ENCODE measurements at places on chromosomes 1 and 21. TPM values are rescaled to one million over a fixed set of nuclear protein-coding genes. Genes with fewer than 3 reads are reported as not detected.

GRCh38 chr1:50208315-50208714 lies 99.6 kb downstream of the ELAVL4 start:
- no peak for DNase-seq

DNA sequence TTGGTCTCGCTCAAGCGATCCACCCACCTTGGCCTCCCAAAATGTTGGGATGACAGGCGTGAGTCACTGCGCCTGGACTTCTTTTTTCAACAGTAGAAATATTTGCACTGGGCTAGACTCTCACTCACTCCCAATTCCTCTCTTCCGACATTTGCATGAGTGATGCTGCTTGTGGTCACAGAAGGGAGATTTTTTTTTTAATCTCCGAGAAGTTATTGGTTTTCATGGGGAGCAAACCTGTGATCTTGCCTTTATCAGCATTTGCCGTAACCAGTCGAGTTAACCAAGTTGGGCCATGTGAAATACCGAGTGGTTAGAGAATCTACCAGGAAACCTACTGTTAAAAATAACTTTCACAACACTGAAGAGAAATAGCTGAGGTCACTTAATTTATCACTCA lies 21.1 kb downstream of the ERG start:
- no peak for DNase-seq

DNA sequence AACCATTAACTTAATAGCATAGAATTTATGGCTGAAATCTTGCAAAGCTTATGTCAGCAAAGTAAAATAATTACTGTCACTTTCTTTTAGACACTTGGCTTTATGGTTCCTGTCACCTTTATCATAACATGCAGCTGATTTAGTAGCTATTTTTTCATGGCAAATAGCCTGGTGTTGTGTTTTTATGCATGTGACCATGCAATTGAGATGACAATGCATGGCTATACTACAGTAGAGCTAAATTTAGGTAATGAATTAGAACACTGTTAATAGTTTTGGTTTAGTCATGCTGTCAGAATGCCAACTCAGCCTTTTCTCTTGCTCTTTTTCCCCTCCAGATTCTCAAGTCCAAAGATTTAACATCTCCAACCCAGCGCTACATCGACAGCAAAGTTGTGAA lies 88.6 kb downstream of the TGFB2 start:
- DNase-seq = no peak

GRCh38 chr1:163864207-163864606 lies 542.5 kb downstream of the NUF2 start:
- DNase-seq = no peak

GRCh38 chr1:231216498-231216897 lies 24.5 kb upstream of the GNPAT start:
- no peak for DNase-seq

DNA sequence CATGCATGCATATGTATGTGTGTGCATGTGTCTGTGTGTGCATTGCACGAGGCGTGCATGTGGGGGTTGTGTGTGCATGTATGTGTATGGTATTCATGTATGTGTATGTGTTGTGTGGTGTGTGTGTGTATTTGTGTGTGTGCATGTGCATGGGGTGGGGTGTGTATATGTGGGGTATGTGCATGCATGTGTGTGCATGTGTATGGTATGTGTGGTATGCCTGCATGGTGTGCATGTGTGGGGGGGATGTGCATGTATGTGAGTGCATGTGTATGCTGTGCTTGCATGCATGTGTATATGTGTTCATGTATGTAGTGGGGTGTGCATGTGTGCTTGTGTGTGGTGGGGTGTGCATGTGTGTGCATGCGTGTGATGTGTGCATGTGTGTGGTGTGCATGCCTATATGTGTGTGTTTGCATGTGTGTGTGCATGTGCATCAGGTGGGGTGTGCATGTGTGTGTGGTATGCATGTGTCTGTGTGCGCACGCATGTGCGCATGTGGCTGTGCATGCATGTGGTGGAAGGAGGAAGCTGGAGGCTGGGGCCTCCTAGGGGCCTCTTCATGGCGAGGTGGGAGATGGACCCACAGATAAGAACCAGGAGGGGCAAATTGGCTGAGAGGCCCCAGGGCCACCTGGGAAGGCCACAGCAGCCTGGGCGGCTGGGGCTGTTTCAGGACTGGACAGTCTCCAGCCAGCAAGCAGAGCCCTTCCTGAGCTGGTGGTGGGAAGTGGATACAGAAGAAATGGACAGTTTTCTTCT lies 35.9 kb upstream of the ARF1 start:
- DNase-seq = no peak

DNA sequence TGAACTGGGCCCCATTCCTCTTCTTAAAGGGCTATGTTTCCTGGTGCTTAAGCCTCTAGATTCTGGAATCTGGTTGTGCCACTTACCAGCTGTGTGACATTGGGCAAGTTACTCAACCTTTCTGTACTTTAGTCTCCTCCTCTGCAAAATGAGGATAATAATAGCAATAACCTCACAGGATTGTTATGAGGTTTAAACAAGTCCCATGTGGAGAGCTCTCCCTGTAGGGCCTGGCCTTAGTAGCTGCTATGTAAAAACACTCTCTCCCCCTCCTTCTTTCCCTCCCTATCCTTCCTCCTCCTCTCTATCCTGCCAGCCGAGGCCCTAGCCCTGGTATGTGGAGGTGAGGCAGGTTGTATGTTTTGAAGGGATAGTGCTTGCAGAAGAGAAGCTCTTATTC lies 8.2 kb upstream of the PEAR1 start:
- DNase-seq = no peak

DNA sequence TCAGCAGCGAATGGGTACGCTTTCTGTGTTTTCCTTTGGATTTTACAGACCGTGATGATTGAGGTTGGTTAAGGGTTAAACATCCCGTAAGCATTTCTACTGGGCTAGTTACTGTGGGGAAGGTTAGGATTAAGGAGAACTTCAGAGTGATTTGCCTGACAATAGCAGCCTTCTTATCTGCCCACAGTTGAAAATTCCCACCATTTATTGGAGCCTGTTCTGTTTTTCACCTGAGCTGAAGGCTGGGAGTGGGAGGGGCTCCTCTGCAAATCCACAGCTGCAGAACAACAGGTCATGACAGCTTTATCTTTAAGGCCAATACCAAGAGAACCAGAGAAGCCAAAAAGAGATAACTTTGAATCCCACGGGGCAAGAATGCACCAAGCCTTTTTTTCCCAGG lies 168.6 kb downstream of the KAZN start:
- no peak for DNase-seq

DNA sequence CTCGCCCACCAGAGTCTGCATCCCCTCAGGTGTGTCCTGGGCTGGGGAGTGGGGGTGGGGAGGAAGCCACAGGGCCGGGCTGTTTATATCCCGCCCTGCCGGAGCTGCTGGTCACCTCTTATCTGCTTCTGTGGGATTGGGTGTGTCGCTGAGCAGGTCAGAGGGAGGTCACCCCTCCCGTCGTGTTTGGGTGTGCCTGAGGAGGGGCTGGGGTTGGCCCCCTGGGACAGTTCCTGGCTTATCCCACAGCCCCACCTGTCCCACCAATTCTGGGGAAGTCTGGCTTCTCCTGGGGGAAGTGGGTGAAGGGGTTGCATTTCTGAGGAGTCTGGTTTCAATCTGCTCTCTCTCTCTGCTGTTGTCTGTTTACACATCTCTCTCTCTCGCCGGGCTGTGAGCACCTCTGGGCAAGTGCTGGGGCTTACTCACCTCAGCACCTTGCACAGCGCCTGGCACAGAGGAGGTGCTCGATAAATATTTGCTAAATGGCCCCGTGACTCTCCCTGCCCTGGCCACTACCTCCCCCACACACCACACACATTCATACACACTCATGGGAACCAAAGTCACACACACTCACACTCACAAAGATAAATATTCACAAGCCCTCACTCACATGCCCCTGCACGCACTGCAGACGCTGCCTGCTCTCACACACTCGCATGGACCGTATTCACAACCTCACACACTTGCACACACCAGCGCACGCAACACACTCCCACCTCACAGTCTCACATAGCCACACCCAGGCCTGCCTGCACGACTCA lies 8.3 kb downstream of the ELF3 start:
- no peak for DNase-seq

DNA sequence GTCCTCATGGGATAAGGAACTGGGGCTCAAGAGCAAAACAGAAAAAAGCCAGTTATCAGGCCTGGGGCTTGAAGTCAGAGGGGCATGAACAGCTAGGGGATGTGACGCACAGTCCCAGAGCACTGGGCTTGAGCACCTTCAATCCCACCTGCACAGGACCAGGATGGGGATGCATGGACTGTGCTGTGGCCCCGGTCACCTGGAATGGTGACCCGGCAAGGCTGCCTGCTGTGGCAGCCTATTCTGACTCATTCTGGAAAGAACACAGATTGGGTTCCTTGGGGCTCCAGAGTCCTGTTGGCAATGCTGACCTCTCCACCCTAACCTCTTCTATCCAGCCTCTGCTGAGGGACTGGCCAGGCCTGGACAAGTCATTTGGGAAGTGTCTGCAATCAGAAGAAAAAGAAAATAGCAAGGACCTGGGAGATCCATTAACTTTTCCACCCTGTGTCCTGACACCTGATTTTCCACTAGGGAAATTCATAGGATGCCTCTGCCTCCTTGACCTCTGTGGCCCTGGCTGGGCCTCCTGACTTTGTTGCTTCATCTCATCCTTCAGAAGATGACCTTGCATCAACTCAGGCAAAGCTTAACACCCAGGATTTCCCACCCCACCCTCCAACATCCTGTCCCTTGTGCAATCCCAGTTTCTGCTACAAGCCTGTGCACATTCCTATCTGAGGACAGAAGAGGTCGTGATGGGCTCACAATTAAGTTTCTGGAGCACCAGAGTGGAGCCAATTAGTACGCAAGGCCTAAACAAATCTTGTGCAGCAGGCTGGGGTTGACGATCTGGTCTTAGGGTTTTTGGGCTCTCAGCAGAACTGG lies 17.9 kb upstream of the FMOD start:
- peak; percentile 61 for DNase-seq

GRCh38 chr1:40291293-40291692 lies 25.8 kb downstream of the COL9A2 start:
- DNase-seq = no peak

GRCh38 chr1:3618531-3618880 lies 6.3 kb upstream of the TPRG1L start:
- DNase-seq = no peak

GRCh38 chr1:17763417-17763816 lies 8.3 kb downstream of the ACTL8 start:
- no peak for DNase-seq

- peak; percentile 74 for DNase-seq
Measured at GRCh38 chr1:7300893-7301663, 470.0 kb upstream of the VAMP3 start.

DNA sequence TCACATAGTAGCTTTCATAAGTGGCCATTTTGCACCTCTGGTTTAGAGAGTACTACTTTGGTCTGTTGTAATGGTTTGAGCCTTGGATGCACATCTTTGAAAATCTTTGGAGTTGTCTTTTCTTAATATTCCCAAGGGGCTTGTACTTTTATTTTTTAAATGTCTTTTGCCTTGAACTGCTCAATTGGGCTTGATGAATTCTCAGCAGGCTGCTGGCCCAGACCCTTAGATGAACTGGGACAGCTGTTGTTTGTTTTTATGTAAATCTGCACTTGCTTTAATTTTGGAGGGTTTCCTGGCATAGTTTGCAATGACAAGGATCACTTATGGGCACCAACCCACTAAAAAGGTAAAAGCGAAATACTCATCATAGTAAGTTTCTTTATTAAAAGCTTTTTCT lies 24.9 kb downstream of the NGF start:
- DNase-seq = no peak

RGS7 gene
- polyA plus RNA-seq = 0.93 TPM

TRNP1 gene
- 68.9 TPM for polyA plus RNA-seq

DFFA gene
- 33.2 TPM for polyA plus RNA-seq

ISG15 gene
- 73.0 TPM for polyA plus RNA-seq

HES3 gene
- polyA plus RNA-seq = not detected

FAM177B gene
- not detected for polyA plus RNA-seq

FCRL6 gene
- not detected for polyA plus RNA-seq

VHLL gene
- polyA plus RNA-seq = not detected

LENEP gene
- polyA plus RNA-seq = not detected
